ENCODE measurements at places on chromosomes 11 and 22. TPM values are rescaled to one million over a fixed set of nuclear protein-coding genes. Genes with fewer than 3 reads are reported as not detected.

B3GAT1 gene
- 0.02 TPM for polyA plus RNA-seq

PLAAT2 gene
- 0.22 TPM for polyA plus RNA-seq

C22orf31 gene
- polyA plus RNA-seq: 0.26 TPM

OR8K1 gene
- polyA plus RNA-seq: not detected

TENM4 gene
- polyA plus RNA-seq: 4.1 TPM

YAP1 gene
- 39.5 TPM for polyA plus RNA-seq

IL17REL gene
- not detected for polyA plus RNA-seq

SDHD gene
- 148 TPM for polyA plus RNA-seq

RBMXL2 gene
- not detected for polyA plus RNA-seq

FAM111B gene
- polyA plus RNA-seq: 5.3 TPM

PANX3 gene
- not detected for polyA plus RNA-seq

SVIP gene
- 10.3 TPM for polyA plus RNA-seq

Data from esophagus (tissue), 2 donors.